ENCODE measurements at places on chromosomes 16 and 17. TPM values are rescaled to one million over a fixed set of nuclear protein-coding genes. Genes with fewer than 3 reads are reported as not detected.
A peak's percentile ranks its signal among the peaks of the same experiment; 100 is the strongest.

- peak; percentile 24 for DNase-seq
Observed at GRCh38 chr16:65083164-65083857, 38.6 kb downstream of the CDH11 start.

The ZDHHC1 gene
- 7.0 TPM for total RNA-seq

GRCh38 chr17:51461578-51462004, 201.2 kb downstream of the UTP18 start:
- peak; percentile 93 for DNase-seq

DNA sequence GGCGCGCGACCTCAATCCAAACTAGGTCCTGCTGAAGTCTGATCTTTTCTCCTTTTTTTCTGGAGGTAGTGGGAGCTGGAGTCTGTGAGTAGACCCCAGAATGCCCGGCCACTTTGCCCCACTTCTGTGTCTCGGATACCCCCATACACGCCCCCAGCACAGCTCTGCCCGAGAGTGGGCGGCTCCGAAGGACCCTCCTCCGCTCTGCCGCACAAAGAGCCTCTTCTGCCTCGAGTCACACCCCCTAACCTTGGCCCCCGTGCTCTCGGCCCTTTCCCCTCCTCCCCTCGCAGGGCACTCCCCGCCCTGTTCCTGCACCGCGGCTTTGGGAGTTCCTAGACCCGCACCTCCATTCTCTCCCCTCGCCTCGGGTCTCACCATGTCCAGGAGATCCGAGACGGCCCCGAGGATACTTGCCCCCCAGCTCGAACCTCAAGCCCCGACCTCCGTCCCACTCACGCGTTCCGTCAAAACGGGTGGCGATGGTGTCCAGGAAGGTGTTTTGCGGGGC, 476 bp downstream of the KCNH4 start:
- DNase-seq: no peak

GRCh38 chr17:77423589-77424451, 283.1 kb downstream of the SEC14L1 start:
- peak; percentile 87 for DNase-seq

- peak; percentile 38 for DNase-seq
Observed at GRCh38 chr16:53743149-53743566, 39.2 kb downstream of the FTO start.

- DNase-seq: no peak
Observed at GRCh38 chr16:10539236-10539635, 41.2 kb downstream of the EMP2 start.

- peak; percentile 8 for DNase-seq
Observed at GRCh38 chr17:3944485-3945388, 19.5 kb downstream of the ATP2A3 start.

GRCh38 chr16:9484426-9484825, 393.0 kb downstream of the HAPSTR1 start:
- DNase-seq: no peak

DNA sequence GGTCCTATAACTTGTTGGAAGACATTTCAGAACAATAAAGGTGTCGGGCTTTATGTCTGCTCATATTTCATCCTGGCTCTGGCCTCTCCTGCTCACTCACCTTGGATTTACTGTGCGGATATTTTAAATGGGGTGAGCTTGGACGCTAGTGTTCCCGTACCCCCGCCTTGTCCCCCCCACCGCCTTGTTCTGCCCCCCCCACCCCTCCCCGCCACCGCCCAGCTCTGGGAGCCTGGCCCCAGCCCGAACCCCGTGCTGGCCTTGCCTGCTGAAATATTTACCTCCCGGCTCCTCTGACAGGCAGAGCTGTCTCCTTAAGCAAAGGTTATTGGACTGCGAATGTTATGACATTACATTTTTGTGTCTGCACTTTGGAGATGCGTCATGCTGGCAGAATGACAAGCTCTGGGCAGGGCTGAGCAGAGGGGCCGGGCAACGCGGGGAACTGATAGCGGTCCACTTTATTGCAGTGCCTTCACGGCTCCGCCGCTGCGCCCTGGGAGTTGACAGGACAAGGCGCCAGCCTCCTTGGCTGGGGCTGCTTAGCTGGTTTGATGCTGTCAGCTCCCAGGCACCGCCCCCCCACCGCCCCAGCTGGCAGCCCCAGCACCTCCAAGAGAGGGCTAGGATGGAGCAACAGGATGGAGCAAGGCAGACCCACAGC, 222.5 kb upstream of the GSE1 start:
- DNase-seq: peak; percentile 56

DNA sequence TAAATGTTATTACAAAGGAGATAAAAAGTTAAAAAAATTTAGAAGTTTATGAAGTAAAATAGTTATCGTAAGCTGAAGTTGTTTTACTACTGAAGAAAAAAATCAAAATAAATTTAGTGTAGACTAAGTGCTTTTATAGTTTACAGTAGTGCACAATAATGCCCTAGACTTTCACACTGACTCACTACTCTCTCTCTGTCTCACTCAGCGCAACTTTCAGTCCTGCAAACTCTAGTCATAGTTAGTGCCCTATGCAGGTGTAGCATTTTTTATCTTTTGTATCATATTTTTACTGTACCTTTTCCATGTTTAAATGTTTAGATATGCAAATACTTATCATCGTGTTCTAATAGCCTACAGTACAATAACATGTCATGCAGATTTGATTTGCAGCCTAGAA, 17.7 kb upstream of the TOM1L1 start:
- no peak for DNase-seq

GRCh38 chr16:86722970-86723369, 144.6 kb downstream of the FOXL1 start:
- no peak for DNase-seq

The C16orf96 gene
- not detected for total RNA-seq

The DHX38 gene
- 46.6 TPM for total RNA-seq

- DNase-seq: no peak
Observed at GRCh38 chr17:57143919-57144318, 58.9 kb downstream of the AKAP1 start.

DNA sequence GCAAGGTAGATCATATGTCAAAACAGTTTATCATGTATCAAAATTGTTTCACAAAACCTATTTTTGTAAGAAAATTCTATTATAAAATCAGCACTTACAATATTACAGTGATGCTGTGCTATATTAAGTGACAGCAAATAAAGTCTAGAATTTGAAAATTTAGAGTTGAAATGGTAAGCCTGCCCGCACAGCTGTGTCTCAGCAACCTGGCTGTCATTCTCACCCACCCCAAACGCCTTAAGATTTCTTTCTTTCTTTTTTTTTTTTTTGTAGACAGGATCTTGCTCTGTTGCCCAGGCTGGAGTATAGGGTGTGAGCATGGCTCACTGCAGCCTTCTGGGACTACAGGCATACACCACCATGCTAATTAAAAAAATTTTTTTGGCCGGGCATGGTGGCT, 26.8 kb downstream of the CDK5R1 start:
- no peak for DNase-seq

- DNase-seq: no peak
Observed at GRCh38 chr17:19973156-19973555, 4.5 kb downstream of the AKAP10 start.

DNA sequence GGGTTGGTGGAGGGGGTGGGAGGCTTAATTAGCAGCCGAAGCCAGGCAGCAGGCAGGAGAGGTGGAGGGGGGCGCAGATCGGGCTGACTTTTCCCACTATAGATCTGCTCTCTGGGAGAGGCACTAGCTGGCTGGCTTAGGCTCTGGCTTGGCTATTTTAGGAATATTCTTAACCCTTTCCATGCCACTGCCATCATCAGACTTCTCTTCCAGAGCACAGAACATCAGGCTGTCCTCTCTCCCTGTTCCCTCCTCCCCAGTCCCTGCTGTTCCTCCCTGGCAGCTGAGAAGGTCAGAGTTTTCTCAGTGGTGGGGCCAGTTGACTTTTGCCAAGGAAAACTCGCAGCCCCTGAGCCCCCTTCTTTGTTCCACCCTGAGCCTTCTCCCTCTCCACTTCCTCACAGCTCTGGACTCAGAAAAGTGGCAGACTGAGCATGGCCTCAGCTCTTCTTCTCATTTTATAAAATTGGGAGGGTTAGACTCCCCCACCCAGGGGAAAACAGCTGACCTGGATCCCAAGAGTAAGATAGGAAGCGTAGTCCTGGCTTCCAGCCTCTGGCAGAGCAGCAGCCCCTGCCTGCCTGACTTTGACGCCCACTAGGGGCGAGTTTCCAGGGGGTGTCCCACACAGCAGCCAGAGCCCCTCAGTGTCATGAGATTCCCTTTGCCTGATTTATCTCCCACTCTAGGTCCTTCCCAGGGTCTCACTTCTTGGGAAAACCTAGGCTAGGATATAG, 9.9 kb upstream of the C1QL1 start:
- no peak for DNase-seq

DNA sequence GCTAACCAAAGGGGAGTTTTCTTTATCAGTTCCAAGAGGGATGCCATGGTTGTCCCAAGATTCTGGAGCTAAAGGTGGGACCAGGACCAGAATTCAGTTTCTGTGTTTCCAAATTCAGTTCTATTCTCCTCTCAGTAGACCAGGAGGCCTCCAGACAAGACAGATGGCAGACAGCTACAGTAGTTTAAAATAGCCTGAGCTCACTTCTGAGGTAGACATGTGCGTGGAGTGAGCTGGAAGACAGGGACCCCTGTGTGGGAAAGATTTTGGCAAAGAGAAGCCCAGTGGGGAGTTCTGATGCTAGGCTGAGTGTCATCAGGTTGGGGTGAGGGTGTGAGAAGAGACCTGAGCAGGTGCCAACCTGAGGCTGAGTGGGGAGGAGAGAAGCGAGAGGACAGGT, 95.4 kb downstream of the PRKCB start:
- peak; percentile 43 for DNase-seq

DNA sequence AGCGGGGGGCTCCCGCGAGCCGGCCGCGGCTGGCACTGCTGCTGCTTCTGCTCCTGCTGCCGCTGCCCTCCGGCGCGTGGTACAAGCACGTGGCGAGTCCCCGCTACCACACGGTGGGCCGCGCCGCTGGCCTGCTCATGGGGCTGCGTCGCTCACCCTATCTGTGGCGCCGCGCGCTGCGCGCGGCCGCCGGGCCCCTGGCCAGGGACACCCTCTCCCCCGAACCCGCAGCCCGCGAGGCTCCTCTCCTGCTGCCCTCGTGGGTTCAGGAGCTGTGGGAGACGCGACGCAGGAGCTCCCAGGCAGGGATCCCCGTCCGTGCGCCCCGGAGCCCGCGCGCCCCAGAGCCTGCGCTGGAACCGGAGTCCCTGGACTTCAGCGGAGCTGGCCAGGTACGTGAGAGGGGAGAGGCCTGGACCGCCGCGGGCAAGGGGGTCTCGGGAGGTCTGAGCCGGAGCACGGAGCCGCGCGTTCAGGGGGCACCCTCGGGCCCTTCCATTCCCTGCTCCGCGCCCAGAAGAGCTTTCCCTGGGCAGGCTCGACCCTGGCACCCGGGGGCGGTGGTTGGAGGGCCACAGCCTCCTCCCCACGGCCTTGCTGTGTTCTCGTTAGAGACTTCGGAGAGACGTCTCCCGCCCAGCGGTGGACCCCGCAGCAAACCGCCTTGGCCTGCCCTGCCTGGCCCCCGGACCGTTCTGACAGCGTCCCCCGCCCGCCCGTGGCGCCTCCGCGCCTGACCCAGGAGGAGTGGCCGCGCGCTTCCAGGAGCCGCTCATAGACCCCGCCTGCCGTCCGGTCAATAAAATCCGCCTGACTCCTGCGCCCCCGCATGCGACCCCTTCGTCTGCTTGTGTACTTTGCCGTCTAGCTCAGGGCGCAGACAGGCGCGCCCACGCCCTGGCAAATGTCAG, 591 bp downstream of the NPW start:
- DNase-seq: no peak

The TMEM106A gene
- total RNA-seq: not detected

- no peak for DNase-seq
Observed at GRCh38 chr16:83755391-83755790, 52.4 kb upstream of the HSBP1 start.

The SHPK gene
- total RNA-seq: 41.2 TPM

GRCh38 chr16:70454222-70455034, at the start of gene FCSK:
Gene FCSK (plus strand): TSS chr16:70454595. CDS start chr16:70463191, 8,596 bp downstream.
- peak; percentile 82 for DNase-seq

The KRT36 gene
- not detected for total RNA-seq

DNA sequence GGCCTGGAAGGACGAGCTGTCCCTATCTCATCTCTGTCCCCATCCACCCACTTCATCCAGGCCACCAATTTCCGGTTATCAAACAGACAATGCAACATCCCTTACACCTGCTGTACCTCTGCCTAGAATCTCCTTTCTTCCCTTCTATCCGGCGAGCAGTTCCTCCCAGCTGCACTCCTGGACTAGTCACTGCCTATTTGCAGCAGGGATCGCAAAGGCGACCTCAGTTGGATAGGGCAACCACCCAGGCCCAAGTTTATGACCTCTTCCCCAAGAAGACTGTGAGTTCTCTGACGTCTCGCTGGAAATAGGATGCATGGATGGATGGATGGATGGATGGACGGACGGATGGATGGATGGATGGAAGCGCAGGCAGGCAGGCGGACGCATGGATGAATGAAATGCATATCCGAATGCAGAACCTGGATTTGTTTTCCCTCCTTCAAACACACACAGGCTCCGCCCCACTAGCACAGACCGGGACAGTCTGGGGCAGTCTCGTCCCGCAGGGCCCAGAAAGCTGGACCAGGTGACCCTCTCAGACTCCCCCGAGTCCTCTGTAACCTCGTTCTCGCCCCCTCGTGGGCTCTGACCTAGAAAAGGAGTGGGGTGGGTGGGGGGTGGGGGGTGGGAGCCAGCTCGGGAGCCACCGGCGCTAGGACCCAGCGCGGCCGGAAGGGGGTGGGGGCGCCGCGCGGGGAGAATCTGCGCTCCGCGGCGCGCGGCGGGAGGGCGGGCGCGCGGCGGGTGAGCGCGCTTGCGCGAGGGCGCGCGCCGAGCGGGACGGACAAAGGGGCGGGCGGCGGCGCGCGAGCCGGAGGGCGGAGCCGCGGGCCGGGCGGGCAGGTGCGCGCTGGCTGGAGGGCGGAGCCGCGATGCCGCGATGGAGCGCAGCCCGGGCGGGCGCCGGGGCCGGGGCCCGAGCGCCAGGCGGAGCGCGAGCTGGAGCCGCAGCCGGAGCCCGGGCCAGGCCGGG, at the start of gene SBK1:
Gene SBK1 (plus strand): TSS at position 875 of the 976 bp plus-strand sequence. CDS start 24,867 bp downstream, outside the sequence.
- peak; percentile 86 for DNase-seq

DNA sequence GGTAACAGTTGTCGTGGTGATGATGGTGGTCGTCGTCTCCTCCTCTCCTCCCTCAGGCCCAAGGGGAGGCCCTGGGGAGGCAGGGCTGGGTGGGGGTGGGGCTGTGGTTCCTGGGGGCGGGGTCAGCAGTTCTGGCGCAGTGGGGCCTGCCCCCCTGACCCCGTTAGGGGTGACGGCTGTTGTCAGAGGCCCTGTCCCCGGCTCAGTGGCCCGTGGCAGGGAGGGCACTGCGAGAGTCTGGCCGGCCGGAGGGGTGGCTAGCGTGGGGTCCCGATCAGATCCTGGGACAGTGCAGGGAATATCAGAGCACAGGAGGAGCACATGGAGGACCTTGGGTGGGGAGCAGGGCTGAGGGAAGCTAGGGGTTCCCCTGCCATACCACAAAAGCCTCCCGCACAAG, 2.5 kb downstream of the SEZ6L2 start:
- no peak for DNase-seq

GRCh38 chr16:48623304-48624016, 13.5 kb upstream of the N4BP1 start:
- peak; percentile 81 for DNase-seq
